ENCODE measurements at places on chromosomes 3 and 15. TPM values are rescaled to one million over a fixed set of nuclear protein-coding genes. Genes with fewer than 3 reads are reported as not detected.

C3orf38 gene
- total RNA-seq = 11.2 TPM

DPPA4 gene
- not detected for total RNA-seq

CAMKV gene
- total RNA-seq = not detected

ESYT3 gene
- 1.5 TPM for total RNA-seq

POU1F1 gene
- total RNA-seq = not detected

FRMD5 gene
- 2.5 TPM for total RNA-seq

TRPC1 gene
- total RNA-seq = 10.0 TPM

ISLR gene
- 0.08 TPM for total RNA-seq

C3orf70 gene
- not detected for total RNA-seq

SLC35G2 gene
- total RNA-seq = 7.3 TPM

EBLN2 gene
- 1.0 TPM for total RNA-seq

GATM gene
- not detected for total RNA-seq

LDHAL6B gene
- not detected for total RNA-seq

IQCF5 gene
- not detected for total RNA-seq

SOX2 gene
- total RNA-seq = not detected

IDH2 gene
- total RNA-seq = 67.0 TPM

FANCD2OS gene
- total RNA-seq = not detected

MITF gene
- total RNA-seq = 1.3 TPM

ZNF860 gene
- 3.7 TPM for total RNA-seq

SPTSSB gene
- total RNA-seq = 0.23 TPM

GOLGA8N gene
- 0.49 TPM for total RNA-seq

PRTG gene
- total RNA-seq = not detected

ADAMTS9 gene
- total RNA-seq = 0.08 TPM

MASP1 gene
- total RNA-seq = 0.23 TPM

A4GNT gene
- not detected for total RNA-seq

KLHDC8B gene
- 28.8 TPM for total RNA-seq

PRRT3 gene
- total RNA-seq = 1.1 TPM

ACP3 gene
- total RNA-seq = 0.16 TPM

FOXL2 gene
- total RNA-seq = 1.2 TPM

NDUFAF3 gene
- total RNA-seq = 199 TPM

USF3 gene
- total RNA-seq = 8.4 TPM

Measured in hair follicular keratinocyte (primary cell).